Cerebellar nuclear complex (tissue), 1 donor: ENCODE measurements at places on chromosomes 7 and 10.

DNA sequence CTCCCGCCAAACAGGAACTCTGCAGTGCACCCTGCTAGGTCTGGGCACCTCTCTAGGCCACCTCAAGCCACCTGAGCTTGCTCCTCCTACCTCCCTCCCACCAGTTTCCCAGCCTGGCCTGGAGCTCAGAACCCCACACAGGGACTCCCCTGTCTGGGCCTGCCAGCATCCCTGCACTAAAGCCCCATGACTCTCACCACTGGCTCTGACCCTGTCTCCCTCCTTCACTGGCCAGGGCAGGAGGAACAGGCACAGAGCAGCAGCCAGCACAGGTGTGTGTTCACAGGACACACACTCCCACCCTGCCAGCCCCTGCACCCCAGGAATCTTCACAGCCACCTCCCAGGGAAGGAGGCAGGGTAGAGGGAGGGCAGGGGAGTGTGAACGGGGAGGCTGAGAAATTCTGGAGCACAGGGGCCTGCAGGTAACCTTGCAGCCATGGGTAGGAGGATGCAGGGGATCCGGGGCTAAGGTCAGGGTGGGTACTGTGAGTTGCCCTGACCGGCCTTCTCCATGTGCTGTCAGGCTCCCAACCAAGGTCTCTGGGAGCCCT, 13.9 kb upstream of the ANTXRL start:
- DNase-seq: no peak

- no peak for DNase-seq
Measured at GRCh38 chr10:44392420-44392819, 7.5 kb upstream of the CXCL12 start.

GRCh38 chr7:5270788-5271187, 12.0 kb upstream of the SLC29A4 start:
- no peak for DNase-seq

DNA sequence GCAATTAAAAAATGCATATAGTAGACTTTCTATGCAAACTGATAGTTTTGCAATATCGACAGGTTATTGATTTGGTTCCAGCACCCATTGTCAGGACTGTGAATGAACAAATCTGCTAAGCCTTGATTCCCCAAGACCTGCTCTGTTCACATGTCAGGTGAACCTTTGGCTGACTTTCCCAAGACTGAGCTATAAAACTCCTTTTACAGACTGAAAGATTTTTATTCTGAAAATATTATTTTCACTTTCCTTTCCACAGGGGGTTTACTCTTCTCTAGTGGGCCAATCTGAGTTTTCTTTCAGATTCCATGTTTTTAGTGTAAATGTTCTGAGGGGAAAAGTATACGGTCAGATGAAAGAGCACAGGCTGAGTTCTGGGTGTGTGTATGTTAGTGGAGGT, 199.2 kb upstream of the BMPER start:
- DNase-seq: no peak

DNA sequence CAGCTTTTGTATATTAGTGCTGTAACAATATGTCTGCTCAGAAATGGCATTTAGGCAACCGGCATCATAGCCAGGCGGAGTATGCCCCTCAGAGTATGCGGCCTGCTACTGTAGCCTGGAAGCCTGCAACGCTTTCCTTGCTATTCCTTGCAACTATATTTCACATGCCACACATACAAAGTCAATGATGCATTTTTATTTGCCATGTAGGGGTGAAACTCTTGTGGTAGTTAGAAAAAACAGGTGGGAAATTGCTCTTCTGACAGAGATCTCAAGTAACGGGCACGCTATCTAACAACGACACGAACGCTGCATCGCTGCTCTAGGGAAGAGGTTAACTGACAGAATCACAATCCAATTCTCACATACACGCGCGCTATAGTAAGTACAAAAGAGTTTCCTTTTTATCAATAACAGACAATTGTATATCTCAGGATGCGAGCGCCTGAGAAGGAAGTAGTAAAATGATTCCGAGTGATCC, 5.9 kb downstream of the EBF3 start:
- DNase-seq: no peak

DNA sequence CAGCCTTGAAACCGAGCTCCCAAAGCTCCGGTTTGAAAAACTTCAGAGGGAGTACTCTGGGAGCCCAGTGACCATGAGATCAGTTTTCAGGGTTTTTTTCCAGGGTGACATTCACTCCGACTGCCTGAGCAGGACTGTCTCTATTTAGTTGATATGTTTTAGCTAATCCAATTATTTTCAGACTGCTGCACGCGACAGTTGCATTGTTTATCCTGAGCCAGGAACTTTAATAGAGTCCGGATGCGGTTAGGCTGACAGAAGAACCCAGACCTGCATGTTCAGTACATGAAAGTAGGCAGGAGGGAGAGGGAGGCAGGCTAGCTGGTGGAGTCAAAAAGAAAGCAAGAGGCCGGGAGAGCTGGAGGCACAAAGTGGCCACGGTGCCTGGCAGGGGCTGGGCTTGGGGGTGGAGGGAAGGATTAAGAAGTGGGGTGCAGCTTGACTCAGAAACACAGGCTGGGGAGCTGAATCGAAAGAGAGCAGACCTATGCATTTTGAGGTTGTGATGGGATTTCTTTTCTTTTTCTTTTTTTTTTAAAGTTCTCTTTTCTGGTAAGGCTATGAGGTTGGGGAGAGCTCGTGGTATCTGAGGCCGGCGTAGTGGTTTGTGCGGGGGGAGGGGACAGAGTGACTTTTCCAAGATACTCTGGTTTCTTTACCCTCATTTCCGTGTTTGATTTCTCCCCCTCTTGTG, 5.7 kb downstream of the GATA3 start:
- DNase-seq: no peak

DNA sequence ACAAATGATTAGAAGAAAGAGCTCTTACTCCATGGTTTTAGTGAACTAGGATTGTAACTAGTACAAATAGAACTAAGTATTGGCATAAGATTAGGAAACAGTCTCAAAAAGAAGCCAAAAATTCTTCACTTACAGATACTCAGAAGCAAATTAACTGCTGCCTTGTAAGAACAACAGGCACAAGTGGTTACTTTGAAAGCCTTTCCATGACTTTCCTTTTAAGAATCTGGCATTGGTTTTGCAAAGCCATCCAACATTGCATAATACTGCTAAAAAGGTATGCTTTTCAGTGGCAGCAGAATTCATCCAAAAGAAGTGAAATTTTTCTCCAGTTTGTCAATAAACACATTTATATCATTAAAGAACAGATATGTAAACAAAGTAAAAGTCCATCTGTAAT, 126.8 kb upstream of the ODAD2 start:
- no peak for DNase-seq

DNA sequence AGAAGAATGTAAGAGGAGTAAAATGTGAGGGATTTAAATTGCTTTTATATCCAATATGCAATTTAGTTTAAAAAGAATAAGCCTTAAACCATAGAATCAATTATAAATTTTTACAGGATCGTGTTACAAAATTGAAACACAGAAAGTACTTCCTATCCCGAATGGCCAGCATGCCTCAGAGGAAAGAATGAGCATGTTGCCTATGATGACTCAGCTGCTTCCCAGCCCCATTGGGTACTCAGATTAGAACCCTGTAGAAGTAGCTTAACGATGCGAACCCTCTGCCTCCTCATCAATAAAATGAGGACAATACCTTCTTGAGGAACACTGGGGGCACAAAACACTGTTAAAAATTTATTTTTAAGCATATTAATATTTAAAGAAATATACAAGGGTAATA, 113.4 kb upstream of the CDK1 start:
- DNase-seq: no peak

DNA sequence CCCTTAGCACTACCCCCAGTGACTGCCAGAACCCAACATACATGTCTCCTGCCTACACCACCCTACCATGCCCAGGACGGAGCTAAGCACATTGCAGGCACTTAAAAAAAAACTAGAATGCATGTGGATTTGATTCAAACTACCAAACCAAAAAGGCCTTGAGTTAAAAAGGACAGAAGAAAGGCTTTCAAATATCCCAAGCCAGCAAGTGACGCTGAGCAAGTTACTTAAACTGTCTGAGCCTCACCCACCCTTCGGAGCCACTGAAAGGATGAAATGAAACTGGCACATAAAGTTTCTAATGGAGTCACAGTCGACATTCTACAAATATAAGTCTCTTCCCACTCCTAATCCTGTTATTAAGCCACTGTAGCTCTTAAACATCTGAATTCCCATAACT, 1.8 kb downstream of the CPXM2 start:
- no peak for DNase-seq

GRCh38 chr10:31644931-31645633, 283.5 kb downstream of the ARHGAP12 start:
- no peak for DNase-seq

GRCh38 chr7:155454183-155455112, 3.5 kb upstream of the EN2 start:
- no peak for DNase-seq

DNA sequence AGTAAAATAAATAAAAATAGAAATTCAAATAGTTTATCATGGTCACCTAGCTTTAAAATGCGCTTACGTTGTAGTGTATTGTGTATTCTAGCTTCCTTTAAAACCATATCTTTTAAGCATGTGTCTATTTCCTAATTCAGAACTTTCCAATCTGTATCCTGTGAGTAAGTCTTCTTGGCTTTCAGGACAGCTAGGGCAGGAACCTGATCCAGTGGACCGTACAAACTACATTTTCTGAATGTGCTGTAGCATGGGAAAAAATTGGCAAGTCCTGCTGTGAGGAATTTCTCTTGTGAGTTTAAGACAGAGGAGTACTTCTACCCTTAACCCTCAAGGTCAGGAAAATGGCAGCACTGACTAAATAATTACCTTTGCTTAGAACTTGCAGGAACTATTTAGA, 12.1 kb downstream of the OPN1SW start:
- DNase-seq: no peak
